ENCODE measurements at places on chromosomes 11 and 22. TPM values are rescaled to one million over a fixed set of nuclear protein-coding genes. Genes with fewer than 3 reads are reported as not detected.

DNA sequence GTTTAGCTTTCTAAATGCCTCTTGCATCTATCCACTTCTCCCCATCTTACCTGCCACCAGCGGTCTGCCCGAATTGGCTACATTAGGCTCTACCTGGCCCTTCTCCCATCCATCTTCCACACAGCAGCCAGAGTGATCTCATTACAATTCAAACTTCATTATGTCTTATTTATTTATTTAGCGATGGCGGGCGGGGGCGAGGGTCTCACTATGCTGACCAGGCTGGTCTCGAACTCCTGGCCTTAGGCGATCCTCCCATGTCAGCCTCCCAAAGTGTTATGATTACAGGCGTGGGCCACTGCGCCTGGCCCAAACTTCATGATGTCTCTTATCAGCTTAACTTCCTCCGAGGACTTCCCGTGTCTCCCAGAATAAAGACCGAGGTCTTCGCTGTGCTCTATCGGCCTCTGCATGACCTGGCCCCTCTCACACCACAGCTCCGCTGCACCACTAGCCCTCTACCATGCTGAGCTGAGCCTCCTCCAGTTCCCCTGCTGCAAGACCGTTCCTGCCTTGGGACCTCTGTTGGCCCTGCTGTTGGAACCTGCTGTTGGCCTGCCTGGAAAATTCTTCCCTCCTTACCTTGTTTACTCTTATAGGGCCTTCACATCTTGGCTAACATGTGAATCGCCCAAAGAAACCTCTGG, 870 bp upstream of the CTTN start:
- peak; percentile 45 for DNase-seq

DNA sequence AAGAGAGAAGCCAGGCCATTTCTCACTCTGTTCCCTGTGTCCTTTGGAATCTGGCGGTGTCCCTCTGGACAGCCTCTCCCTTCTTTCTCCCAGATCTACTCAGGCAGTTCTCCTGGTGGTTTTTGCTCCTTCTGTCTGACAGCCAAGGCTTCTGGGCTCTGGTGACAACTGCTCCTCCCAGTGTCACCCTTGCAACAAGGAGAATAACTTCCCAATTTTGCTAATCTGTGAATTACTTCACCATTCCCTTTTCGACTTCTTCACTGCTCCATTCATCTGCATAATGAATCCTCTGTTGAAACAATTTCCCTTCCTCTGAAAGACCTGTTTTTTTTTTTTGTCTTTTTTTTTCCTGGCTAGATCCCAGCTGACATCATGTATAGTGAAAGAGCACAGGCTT, 56.3 kb upstream of the PDE3B start:
- DNase-seq = no peak

DNA sequence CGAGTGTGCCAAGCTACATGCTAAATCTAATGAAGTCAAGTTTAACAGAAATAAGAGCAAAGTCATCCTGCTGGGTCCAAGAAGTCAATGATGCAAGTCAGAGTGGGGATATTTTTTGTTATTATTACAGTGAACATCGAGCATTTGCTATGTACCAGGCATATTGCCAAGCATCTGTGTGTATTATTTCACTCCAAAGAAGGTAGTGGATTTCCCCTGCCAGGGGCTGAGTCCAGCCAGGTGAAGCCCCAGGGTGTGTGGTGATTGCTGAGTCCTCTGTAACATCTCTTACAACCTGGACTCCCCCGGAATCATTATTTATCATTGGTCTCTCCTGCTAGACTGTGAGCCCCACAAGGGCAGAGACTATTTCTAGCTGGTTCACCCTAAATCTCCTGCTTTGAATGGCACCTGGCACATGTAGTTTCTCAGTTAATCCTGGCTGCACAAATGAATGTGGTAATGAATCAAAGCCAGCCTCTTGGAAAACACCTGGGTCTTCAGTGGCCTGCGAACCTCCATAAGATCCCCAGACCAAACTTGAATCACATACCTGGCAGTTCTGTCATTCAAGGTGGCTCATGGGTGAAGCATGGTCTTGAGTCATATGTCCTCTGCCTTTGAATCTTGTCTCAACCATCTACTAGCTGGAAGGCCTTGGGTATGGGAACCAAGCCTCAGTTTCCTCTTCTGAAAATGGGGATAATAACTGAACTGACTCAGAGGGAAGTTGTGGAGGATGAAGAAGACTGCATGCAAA, 549.2 kb downstream of the MIAT start:
- no peak for DNase-seq

The DERL3 gene
- 1.9 TPM for total RNA-seq

DNA sequence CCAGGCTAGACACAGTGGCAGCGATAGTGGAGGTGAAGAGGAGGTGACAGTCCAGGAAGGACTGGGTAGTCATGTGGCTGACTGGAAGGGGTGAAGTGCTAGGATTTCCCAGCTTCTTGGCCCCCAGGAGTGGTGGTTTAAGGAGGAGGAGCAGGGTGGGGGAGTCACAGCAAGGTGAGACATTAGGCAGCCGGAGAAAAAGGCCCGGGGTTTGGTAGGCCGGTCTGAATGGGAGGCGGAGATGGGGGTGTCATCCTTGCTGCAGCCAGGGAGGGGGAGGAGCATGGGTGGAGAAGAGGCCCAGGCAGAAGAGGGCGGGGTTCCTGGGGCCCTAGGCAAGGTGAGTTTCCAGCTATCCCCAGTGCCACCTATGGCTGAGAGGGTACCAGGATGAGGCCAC, 6.1 kb downstream of the SIPA1 start:
- no peak for DNase-seq

The NRXN2 gene
- 0.36 TPM for total RNA-seq

DNA sequence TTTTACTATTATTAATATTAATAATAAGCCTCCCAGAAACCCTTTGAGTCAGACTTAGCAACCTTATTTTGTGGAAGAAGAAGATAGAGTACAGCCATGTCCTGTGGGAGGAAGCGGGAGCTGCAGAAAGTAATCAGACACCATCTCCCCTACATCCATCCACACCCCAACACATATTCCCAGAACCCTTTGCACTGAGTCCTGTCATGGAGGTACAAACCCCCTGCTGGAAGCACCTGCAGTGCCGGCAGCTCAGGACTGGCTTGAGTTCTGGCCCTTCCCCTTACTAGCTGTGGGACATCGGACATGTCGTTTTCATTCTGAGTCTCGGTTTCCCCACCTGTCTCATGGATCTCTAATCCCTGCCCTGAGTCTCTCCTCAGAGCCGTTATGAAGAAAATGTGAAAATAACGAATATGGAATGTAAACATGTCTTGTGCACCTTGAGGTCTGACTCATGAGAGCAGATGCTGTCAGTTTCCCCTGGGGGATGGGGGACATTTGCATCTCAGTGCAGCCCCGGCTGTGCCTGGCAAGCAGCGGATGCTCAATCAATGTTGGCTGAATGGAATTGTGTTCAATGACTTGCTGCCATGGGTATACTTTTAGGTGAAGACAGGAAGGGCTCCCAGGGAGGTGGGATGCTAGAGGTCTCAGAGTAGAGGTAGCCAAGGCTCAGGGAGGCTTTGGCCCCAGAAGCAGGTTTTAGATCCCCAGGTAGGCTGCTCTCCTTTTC, 45.4 kb downstream of the TP53I11 start:
- no peak for DNase-seq

The DENND6B gene
- total RNA-seq = 0.68 TPM

The JAML gene
- not detected for total RNA-seq

DNA sequence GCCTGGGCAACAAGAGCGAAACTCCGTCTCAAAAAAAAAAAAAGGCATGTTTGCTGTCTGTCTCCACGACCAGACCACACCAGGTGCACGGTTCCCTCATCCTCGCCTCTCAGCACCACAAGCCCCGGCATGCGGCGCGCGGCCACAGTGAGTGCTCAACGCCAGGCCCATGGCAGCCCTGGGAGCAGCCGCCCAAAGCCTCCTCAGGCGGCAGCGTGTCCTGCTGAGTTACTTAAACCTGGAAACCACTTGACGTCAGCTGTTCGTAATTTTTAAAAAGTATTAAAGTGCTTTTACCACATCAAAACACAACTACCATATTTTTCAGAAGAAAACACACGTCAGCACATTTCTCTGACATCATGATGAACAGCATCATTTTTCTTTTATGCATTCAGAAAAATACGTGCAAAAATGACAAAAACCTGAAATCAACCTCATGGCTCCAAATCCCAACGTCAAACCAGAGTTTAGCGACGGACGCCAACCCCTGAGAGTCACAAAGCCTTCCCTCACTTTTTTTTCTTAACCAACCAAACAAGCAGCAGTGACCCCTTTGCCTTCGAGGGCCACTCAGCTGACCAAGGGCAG, 2.1 kb downstream of the DEAF1 start:
- DNase-seq = no peak

- no peak for DNase-seq
Observed at GRCh38 chr11:111720801-111721494, 45.2 kb downstream of the PPP2R1B start.

The GSTT2 gene
- 0.84 TPM for total RNA-seq

DNA sequence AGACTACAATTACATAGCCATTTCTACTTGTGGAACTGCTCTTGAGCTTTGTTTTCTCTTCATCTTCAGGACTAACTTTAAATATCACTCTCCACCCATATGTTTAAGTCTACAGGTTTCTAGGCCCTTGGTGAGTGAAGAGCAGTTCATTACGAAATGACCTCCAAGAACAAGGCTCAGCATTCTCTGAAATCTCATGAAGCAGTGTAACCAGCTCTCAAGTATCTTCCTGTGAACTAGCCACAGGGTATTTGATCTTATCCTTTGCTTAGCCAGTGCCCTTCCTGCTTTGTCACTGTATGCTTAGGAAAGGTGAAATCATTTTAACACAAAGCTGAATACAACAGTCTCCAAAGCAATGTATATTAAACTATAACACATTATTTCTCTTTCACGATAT, 20.4 kb upstream of the LYVE1 start:
- DNase-seq = no peak

The ST14 gene
- 0.60 TPM for total RNA-seq

The ANO5 gene
- total RNA-seq = not detected

DNA sequence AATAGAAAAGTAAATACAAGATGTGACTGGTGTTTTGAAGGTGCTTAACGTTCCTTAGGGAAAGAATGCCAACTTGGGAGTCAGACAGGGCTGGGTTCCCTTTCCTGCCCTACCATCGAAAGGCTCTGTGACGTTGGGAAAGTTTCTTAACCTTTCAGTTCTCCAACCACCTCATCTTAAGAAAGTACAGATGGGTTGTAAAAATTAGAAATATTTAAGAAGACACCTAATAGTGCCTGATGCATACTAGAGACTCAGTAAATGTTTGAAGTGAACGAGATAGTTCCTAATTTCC, 1.1 kb downstream of the GTPBP1 start:
- no peak for DNase-seq
